ENCODE measurements at places on chromosomes 6 and 20. TPM values are rescaled to one million over a fixed set of nuclear protein-coding genes. Genes with fewer than 3 reads are reported as not detected.

- H3K36me3 ChIP-seq, result no peaks in the 10 kb centered on the region
- H3K27me3 ChIP-seq, result no peaks in the 10 kb centered on the region
- no peak for DNase-seq
- no peak overlapping the region for H3K27ac ChIP-seq
- H3K4me3 ChIP-seq, result no peak overlapping the region
Measured at GRCh38 chr6:147080225-147080624, 124.0 kb upstream of the STXBP5 start.

DNA sequence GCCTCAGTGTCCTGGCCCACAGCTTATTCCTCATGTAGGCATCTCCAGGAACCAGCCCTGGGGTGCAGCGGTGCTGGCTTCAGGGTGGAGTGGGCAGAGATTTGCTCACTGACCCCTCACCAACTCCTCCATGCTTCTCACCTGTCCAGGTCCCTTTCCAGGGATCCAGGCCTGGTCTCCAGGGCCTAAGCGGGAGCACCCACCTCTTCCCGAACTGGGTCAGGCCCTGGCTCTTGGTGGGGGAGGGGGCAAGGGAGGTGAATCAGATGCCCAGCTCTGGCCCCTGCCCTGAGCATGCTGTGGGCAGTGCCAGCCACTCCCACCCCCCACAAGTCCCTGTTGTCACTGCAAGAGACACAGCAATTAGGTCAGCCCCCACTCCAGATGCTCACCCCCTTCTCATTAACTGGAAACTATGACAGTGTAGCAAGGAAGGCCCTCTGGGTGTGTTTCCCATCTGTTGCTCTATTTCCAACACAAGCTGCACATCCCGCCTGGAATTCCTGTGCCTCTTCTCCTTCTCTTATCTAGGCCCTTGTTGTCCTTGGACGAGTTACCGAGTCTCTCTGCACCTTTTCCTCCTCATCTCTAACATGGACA lies 37.0 kb downstream of the MDFI start:
- no peak overlapping the region for H3K4me3 ChIP-seq
- no peak overlapping the region for H3K27ac ChIP-seq
- no peaks in the 10 kb centered on the region for H3K4me1 ChIP-seq
- no peaks in the 10 kb centered on the region for H3K36me3 ChIP-seq
- H3K27me3 ChIP-seq, result peaks cover 42% of the 10 kb centered on the region
- DNase-seq, result no peak

The PET117 gene
- total RNA-seq, result 3.9 TPM

The BMP7 gene
- total RNA-seq, result not detected

The GINM1 gene
- total RNA-seq, result 31.4 TPM

GRCh38 chr6:134575221-134575620 lies 257.3 kb upstream of the SGK1 start:
- no peak overlapping the region for H3K27ac ChIP-seq
- H3K4me3 ChIP-seq, result no peak overlapping the region
- H3K36me3 ChIP-seq, result no peaks in the 10 kb centered on the region
- no peaks in the 10 kb centered on the region for H3K27me3 ChIP-seq

GRCh38 chr6:133512410-133513016 lies 271.4 kb downstream of the EYA4 start:
- DNase-seq, result peak; percentile 67
- 0 out of 2 replicates have a peak, but pooled peaks cover 1% of the 10 kb centered on the region for H3K36me3 ChIP-seq
- no peak overlapping the region for H3K27ac ChIP-seq
- H3K4me1 ChIP-seq, result no peaks in the 10 kb centered on the region
